ENCODE measurements at places on chromosomes 16 and 17. TPM values are rescaled to one million over a fixed set of nuclear protein-coding genes. Genes with fewer than 3 reads are reported as not detected.

GRCh38 chr16:28321700-28322411 lies 29.5 kb downstream of the SBK1 start:
- DNase-seq: peak; percentile 52

- no peak for DNase-seq
These were observed 22.1 kb upstream of the MSI2 start for GRCh38 chr17:57234061-57234738.

DNA sequence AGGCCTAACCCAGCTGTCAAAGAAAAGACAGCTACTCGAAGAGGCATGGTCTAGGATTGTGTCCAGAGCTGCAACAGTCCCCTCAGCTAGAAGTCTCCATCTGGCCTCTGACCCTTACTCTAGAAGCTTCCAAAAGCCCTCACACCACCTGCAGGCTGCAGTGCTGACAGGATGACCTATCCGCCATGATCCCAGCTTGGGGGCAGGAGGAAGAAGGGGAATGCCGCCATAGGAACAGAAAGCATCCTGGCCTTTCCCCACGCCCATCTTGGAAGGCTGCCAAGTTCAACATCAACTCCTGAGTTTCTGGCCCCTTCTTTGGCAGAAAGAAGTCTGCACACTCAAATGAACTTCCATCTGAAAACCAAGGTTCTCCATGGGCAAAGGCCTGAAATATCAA lies 3.1 kb upstream of the KRT36 start:
- no peak for DNase-seq

- peak; percentile 58 for DNase-seq
These were observed at the start of gene RAB34 for GRCh38 chr17:28717578-28718332. RAB34 (minus strand) TSS chr17:28717868; CDS start chr17:28717266, 602 bp downstream.

DNA sequence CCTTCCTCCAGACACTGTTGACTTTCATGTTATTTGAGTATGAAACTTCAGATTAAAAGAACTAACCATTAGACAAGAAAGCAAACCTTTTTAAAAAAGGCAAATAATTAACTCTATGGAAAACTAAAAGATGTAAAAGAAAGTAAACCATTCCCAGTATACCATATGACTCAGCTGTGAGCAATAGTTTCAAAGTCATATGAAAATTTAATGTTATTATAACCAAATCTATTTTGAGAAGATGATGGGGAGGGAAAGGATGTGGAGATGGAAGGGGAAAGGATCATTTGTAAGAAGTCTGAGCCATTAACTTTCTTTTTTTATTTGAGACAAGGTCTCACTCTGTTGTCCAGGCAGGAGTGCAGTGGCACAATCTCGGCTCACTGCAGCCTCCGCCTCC lies 131.8 kb downstream of the IRX5 start:
- no peak for DNase-seq

DNA sequence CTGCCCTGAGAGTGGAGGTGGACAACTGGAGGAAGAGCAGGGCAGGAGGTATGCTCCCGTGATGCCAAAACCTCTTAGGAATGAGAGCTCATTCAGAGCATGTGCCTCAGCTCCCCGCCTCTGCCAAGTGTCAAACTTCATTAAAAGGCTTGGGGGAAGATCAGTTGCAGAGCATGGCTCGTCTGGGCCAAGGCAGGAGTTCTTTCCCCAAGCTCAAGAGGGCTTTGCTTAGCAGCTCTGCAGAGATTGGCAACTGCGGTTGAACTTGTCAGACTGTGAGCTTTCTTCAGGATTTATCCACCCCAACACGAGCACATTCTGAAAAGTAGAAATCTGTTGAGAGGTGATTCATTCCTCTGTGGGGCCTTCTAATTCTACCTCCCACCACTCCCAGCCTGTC lies 248.1 kb downstream of the HS3ST3A1 start:
- DNase-seq: no peak

GRCh38 chr17:65723431-65724151 lies 162.1 kb upstream of the AXIN2 start:
- DNase-seq: no peak

- peak; percentile 26 for DNase-seq
These were observed 18.9 kb downstream of the KPNA2 start for GRCh38 chr17:68054296-68054900.

GRCh38 chr16:1667271-1667670 lies 10.8 kb upstream of the JPT2 start:
- DNase-seq: no peak

DNA sequence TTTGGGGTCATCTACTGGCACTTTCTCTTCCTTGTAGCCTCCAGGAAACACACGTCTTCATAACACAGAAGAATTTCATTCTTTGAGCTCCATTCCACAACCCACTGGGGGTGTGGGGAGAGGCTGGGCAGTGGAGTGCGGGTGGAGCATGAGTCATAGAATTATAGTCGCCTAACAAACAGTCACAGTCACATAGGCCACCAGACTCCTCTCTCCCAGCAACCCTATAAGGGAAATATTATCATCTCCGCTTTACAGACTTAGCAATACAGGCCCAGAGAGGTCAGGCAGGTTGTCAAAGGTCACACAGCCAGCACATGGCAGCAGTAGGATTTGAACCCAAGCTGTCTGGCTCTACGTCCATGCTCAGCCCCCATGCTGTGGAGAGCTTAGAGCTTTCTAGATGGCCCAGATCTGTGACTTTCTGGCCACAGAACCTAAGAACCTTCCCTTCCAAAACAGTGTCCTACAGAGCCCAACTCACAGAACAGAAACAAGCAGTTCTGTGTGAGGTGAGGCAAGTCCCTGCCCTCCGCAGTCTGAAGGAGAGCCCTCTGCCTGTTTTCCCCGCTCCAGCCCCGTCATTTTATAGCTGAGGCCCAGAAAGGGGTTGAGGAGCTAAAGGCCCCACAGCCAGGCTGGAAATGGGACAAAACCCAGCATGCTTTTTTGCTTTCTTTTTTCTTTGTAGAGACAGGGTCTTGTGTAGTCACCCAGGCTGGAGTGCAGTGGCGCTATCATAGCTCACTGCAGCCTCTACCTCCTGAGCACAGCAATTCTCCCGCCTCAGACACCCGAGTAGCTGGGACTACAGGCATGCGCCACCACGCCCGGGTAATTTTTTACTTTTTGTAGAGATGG lies 10.7 kb upstream of the LITAF start:
- no peak for DNase-seq

DNA sequence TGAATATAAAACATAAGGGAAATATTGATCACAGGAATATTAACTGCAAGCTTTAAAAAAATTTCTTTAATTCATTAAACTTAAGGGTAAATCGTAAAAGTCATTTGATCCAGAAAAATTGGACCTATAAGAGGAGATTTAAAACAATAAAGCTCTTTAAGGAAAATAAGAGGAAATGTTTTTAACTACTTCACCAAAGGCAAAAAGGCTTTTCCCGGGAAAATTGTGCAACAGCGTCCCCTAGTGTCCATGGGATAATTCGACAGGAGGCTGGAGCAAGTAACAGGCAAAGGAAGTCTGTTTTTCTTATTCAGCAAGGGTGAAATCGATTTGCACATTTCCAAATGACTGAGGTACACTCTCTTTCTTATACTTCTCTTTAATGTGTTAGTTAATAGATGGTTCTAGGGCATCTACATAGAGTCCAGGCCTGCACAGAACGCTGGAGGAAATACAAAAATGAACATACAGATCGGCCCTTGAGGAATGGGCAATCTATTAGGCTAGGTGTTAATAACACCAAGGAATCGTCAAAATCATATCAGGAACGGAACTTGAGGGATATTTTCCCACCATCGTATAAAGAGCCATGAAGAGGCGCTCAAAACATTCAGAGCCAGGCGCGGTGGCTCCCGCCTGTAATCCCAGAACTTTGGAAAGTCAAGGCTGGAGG lies 61.4 kb downstream of the ZNF18 start:
- DNase-seq: no peak

DNA sequence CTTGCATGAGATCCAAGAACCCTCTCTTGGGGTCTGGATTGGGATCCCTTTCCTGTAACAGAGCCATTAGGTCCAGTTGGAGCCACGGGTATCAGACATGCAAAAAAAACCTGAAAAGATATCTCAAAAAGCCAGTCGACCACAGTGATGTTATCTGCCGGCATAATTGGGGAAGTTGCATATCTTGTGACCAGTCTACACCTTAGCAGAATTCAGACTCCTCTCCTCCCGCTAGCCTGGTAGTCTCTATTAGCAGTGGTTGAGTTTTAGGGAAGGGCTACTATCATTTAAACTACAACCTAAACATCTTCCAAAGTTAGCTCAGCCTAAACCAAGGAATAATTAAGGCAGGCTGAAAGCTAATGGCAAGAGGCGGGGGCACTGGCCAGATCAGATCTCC lies 16.2 kb upstream of the PSMD7 start:
- DNase-seq: no peak

Gene MMP28
- total RNA-seq: not detected

Gene CD300E
- total RNA-seq: not detected

Gene OR4D2
- total RNA-seq: not detected

Gene IRX5
- total RNA-seq: 27.7 TPM

Gene FAM20A
- 0.44 TPM for total RNA-seq

Gene SPATA32
- total RNA-seq: not detected

Gene SLC9A5
- 2.4 TPM for total RNA-seq

Gene CHRNB1
- total RNA-seq: 1.7 TPM

Gene RAB26
- total RNA-seq: 1.2 TPM

Gene NHLRC4
- not detected for total RNA-seq

Gene PHOSPHO1
- total RNA-seq: 0.48 TPM

Gene EXOC3L1
- total RNA-seq: 0.72 TPM

Measured in Caco-2 (cell line).